ENCODE measurements at places on chromosomes 3 and 15.
A peak's percentile ranks its signal among the peaks of the same experiment; 100 is the strongest.

GRCh38 chr15:42919799-42920518 is 619 bp downstream of the TTBK2 start:
- DNase-seq: peak; percentile 7

- DNase-seq: no peak
Measured at GRCh38 chr3:108669208-108669607, 79.7 kb downstream of the DZIP3 start.

- DNase-seq: no peak
Measured at GRCh38 chr3:47010111-47010712, 30.7 kb downstream of the NBEAL2 start.

GRCh38 chr15:88769161-88769971 is 33.9 kb upstream of the ACAN start:
- DNase-seq: no peak
